Hematopoietic multipotent progenitor cell treated with erythropoietin and hydrocortisone succinate and interleukin-3 and kit ligand, for 8 days (in vitro differentiated cells): ENCODE measurements at places on chromosomes 6 and 20.

DNA sequence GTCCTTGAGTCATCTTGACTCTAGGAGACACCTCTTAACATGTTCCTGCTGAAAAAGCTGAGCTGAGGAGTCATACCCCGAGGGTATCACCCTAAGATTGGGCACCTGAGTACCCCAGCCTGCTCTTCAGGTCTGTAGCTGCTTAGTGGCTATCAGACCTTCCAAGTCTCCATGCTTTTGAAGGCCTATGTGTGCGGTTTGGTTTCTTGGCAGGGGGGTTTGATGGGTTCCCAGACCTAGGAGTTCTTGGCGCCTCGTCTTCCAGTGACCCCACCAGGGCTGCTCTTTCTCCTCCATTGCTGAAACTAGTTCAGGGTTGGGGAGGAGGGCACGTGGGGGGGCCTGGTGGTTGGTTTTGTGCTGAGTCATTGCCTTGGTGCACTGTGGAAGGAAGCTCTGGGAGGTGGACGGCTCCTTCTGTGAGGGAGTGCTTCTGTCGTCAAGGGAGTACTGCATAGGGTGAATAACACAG, 20.1 kb downstream of the IGF2R start:
- peak; percentile 66 for DNase-seq

DNA sequence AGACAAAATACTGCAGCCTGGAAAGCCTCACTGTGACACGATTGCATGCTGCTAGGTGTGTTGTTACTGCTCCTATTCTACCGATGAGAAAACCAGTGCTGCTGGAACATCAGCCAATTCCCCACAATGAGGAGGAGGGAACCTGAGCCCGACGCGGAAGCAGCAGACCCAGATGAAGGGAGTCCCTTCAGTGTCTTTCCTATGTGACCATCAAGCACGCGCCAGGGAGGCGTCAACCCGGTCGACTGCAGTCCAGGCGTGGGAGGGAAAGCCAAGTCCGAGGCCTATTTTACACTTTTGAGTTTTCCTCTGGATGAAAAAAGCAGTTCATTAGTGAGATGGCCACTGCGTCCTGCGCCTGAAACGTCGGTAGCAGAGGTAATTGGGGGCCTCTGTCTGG, 63.3 kb downstream of the STK35 start:
- DNase-seq: no peak

DNA sequence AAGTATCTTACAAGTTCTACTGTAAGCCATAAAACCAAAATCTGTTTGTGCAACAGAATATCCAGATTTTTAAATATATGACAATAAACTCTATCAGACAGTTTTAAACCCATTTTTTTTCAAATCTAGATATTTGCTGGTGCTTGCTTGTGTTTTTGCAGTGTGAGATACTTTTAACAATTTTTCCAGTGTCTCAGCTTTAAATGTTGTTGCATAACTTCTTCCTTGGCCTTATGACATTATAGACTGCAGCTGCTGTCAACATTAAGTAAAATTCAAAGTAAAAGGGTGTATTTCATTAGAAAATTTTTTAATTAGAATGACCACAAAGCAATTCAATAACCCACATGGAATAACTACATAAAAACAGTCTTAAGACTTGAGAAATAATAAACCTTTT, 139.5 kb downstream of the PTPRK start:
- no peak for DNase-seq

- no peak for DNase-seq
These were observed 245.4 kb upstream of the EXOC2 start for GRCh38 chr6:938271-938905.

- DNase-seq: no peak
These were observed 8.8 kb downstream of the SRPK1 start for GRCh38 chr6:35911871-35912653.

GRCh38 chr6:5501837-5502236, 240.5 kb downstream of the FARS2 start:
- DNase-seq: no peak

DNA sequence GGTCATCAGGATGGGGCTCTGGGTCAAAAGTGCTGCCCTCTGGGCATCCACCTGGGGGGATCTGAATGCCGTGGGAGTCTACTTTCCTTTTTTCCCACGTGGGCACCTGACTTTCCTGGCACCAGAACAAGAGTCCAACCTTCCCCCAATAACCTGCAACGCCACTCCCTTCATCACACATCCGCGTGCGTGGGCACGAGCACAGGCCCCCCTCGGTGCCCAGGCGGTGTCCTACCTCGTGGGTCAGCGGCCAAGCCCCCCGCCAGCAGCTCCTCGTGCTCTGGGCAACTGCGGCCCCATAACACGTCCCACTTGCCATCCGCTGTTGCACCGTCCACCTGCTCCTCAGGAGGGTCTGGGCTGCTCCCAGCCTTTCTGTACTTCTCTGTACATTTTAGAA, 87.0 kb downstream of the YTHDF1 start:
- DNase-seq: no peak

- DNase-seq: no peak
These were observed 19.1 kb downstream of the NFATC2 start for GRCh38 chr20:51523276-51524013.

GRCh38 chr6:83592770-83593394, 80.5 kb downstream of the PRSS35 start:
- DNase-seq: peak; percentile 26

GRCh38 chr6:112029045-112029822, 24.7 kb upstream of the CCN6 start:
- peak; percentile 74 for DNase-seq

DNA sequence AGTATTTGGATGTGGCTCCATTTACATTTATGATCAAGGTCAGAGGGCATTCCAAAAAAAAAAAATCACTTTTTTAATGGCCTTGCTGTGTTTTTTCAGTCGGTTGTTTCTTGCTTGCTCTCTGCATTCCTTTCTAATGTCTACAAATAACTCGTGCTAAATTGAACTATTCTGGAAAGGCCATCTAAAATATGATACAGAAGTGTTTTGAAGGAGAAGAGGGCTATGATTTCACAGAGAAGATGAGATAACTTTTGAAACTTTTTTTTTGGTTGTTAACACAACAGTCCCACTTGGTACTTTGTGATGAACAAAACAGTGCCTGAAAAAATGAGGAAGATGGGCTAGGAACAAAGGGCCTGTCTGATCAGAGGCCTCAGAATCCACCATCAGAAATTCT, 156.1 kb upstream of the SMLR1 start:
- DNase-seq: no peak

DNA sequence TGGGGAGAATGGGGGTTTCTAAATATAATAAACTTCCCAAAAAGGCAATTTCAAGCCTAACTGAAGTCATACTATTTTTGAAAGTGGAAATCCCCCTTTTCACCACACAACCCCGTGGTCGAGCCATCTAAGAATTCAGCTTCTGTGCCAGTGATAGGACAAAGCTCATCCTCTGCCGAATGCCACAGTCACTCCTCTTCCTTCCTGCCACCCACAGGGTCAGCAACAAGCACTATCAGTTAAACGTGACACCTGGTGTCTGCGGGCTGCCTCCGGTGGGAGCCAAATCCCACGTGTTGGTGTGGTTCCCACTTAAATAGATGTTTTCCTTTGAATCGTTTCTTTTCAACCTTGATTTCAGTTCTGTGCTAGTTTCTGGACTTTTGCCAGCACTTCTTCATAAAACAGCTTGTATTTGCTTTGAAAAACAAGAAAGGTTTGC, 60.7 kb downstream of the TNFAIP3 start:
- peak; percentile 15 for DNase-seq

- no peak for DNase-seq
These were observed 110.2 kb downstream of the PHF3 start for GRCh38 chr6:63745784-63746183.

DNA sequence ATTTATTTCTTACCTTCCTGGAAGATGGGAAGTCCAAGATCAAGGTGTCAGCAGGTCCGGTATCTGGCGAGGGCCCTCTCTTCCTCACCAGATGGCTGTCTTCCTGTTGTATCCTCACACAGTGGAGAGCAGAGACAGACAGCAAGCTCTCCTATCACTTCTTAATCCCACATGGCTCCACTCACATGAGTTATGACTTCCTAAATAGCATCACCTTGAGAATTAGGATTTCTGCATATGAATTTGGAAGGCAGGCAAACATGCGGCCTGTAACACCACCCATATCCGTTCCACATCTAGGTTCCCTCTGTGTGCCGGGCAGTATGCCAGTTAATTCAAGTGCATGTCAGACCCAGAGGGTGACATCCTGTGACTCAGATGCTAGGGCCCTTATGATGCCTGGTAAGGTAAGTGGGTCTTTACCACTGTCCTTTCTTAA, 2.1 kb downstream of the RAET1E start:
- DNase-seq: peak; percentile 91
